ENCODE measurements at places on chromosomes 5 and 9. TPM values are rescaled to one million over a fixed set of nuclear protein-coding genes. Genes with fewer than 3 reads are reported as not detected.
A peak's percentile ranks its signal among the peaks of the same experiment; 100 is the strongest.

SPACA9 gene
- 5.5 TPM for total RNA-seq

EXOSC3 gene
- 28.3 TPM for total RNA-seq

PCDHA11 gene
- total RNA-seq = 0.19 TPM

SHISAL2B gene
- total RNA-seq = not detected

DNA sequence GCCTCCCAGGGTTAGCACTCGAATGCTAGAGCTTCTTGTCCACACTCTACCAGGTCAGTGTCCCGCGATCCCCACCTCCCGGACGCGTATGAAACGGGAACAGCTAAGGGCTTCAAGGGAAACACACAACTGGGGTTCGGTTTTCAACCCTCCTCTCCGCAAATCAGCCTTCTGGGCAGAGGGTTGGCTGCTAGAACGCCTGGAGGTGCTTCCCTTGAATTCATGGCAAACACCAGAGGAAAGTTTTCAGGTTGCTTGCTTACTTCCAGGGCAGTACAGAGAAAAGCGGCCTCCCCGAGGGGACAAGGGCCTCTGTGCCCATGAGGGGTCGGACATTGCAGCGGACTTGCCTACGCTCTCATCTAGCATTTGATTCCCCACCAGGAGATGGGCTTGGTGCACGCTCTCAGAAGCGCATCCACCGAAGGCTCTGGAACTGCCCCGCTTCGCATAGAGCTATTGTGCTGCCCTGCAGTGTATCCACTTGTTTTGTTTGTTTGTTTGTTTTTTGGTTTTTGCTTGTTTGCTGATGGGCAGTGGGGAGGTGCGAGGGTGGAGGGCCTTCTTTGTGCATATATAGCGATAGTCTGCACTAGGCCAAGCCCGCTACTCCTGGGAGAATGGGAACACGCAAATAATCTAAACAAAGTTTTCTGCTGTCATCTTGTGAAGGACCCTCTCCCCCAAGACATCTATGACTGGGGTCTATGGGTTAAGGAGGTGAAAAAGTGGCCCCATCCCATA lies 1.3 kb upstream of the DMRT3 start:
- no peak for DNase-seq
- no peak overlapping the region for H3K27ac ChIP-seq
- no peaks in the 10 kb centered on the region for H3K4me1 ChIP-seq
- no peak overlapping the region for H3K4me3 ChIP-seq

DNA sequence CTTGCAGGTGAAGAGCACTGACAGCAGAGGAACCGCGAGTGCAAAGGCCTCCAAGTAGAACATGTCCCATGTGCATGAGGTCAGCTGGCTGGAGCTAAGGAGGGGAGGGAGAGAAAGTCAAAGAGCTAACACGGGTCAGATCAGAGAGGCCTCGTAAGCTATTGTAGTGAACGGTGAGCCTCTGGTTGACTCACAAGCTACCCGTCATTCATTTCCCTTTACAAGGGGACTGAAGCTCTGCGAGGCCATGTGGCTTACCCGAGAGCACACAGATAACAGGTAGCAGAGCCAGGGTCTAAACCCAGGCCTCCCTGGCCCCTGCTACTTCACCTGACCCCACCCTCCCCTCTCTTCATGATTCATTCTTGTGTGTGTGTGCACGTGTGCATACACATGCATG lies 152.7 kb upstream of the ADRA1B start:
- H3K4me1 ChIP-seq = peaks cover 3% of the 10 kb centered on the region
- H3K27ac ChIP-seq = peak overlapping the region; percentile 82
- no peaks in the 10 kb centered on the region for H3K27me3 ChIP-seq
- DNase-seq = no peak
- no peak overlapping the region for H3K4me3 ChIP-seq

- H3K36me3 ChIP-seq = no peaks in the 10 kb centered on the region
- no peak overlapping the region for H3K27ac ChIP-seq
Measured at GRCh38 chr9:135240871-135241311, 153.4 kb downstream of the OLFM1 start.

- H3K4me1 ChIP-seq = no peaks in the 10 kb centered on the region
- no peak for DNase-seq
- H3K4me3 ChIP-seq = no peak overlapping the region
- H3K27ac ChIP-seq = no peak overlapping the region
Measured at GRCh38 chr5:62779010-62779422, 200.4 kb downstream of the LRRC70 start.

DNA sequence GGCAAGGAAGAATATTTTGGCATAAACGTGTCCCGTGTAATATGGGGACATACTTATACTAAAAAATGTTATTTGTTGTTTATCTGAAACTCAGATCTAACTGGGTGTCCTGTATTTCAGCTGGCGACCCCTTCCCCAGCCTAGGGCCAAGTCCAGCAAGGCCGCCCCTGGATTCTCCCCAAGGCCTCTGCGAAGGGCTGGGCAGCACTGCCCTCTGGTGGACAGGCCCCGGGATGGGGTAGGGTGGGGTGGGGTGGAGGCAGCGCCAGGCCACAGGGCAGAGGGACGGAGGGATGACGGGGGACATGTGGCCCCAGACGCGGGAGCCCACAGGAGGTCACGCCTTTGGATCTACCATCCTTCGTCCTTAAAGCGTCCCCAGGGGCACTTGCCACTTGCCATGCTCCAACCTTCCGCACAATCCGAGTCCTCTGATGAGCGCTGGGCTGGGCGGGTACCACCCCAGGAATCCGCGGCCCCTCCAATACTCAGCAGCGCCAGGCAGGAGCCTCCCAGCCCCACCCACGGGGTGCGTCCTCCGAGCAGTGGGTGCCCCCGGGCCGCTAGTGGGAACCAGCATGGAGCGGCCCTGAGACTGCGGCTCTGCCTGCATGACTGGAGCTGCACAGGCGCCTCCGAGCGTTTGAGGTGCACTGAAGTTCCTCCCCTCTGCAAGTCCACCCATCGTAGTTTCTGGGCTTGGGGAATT lies 7.1 kb upstream of the AGPAT2 start:
- H3K27ac ChIP-seq = no peak overlapping the region
- no peaks in the 10 kb centered on the region for H3K4me1 ChIP-seq
- no peak overlapping the region for H3K4me3 ChIP-seq

GRCh38 chr5:79973511-79973910 lies 17.6 kb downstream of the MTX3 start:
- H3K27ac ChIP-seq = no peak overlapping the region
- DNase-seq = no peak
- H3K4me3 ChIP-seq = no peak overlapping the region
- H3K36me3 ChIP-seq = peaks cover 3% of the 10 kb centered on the region
- H3K27me3 ChIP-seq = no peaks in the 10 kb centered on the region
- H3K4me1 ChIP-seq = no peaks in the 10 kb centered on the region

- DNase-seq = no peak
- no peak overlapping the region for H3K27ac ChIP-seq
- H3K4me1 ChIP-seq = no peaks in the 10 kb centered on the region
- H3K36me3 ChIP-seq = no peaks in the 10 kb centered on the region
- no peak overlapping the region for H3K4me3 ChIP-seq
Measured at GRCh38 chr5:137098238-137098637, 400.9 kb downstream of the SPOCK1 start.

GRCh38 chr5:139950436-139950835 lies 92.7 kb downstream of the NRG2 start:
- H3K27ac ChIP-seq = no peak overlapping the region
- no peak overlapping the region for H3K4me3 ChIP-seq
- no peak for DNase-seq
- H3K27me3 ChIP-seq = no peaks in the 10 kb centered on the region

DNA sequence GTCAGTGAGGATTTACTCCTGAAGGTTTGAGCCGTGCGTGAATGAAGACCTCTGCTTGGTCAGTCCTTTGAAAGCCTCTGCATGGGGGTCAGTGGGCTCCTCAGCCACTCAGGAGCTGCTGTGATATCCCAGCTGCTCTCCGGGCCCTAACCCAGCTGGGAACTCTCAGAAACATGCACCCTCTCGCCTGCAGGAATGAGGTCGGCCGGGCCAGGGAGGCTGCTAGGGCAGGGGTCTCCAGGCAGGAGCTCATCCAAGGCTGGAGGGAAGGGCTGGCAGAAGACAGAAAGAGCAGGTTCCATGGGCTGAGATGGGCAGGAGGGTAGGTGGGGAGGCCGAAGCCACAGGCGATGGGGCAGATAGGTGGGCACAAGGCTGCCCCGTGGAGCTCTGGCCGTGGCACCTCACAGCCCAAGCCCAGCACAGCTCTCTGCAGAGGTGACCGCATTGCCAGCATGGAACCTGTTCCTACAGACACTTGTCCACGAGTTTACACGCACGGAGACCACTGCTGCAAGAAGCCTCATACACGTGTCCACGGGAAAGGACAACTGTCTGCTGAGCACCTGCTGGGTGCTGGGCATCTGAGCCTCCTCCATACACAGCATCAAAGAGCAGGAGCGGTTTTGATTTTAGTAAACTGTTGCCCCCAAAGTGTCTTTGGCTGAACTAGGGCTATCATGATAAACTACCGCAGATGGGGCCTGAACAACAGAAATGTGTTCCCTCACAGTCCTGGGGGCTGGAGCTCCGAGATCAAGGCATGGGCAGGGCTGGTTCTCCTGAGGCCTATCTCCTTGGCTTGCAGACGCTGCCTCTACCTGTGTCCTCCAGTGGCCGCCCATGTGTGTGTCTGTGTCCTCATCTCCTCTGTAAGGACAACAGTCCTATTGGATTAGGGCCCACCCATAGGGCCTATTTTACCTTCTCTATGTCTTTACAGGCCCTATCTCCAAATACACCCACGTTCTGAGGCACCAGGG lies 85.2 kb upstream of the ADAMTS2 start:
- H3K27ac ChIP-seq = no peak overlapping the region
- H3K27me3 ChIP-seq = no peaks in the 10 kb centered on the region
- DNase-seq = peak; percentile 39

DNA sequence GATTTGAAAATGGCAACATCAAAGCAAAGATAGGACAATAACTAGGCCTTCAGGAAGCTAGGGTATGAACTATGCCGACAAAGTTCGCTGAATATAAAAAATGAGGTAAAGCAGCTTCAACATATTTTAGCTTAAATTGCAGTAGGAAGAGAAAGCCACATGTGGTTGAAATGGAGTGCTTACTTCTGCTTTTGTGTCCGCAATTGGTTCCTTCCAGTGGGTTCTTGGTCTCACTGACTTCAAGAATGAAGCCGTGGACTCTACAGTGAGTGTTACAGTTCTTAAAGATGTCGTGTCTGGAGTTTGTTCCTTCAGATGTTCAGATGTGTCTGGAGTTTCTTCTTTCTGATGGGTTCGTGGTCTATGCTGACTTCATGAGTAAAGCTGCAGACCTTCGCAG lies 95.2 kb downstream of the APTX start:
- H3K27me3 ChIP-seq = no peaks in the 10 kb centered on the region
- no peak overlapping the region for H3K4me3 ChIP-seq
- DNase-seq = no peak
- no peaks in the 10 kb centered on the region for H3K4me1 ChIP-seq
- no peak overlapping the region for H3K27ac ChIP-seq

- H3K36me3 ChIP-seq = no peaks in the 10 kb centered on the region
- H3K4me3 ChIP-seq = no peak overlapping the region
- no peaks in the 10 kb centered on the region for H3K4me1 ChIP-seq
- no peaks in the 10 kb centered on the region for H3K27me3 ChIP-seq
Measured at GRCh38 chr9:3793971-3794383, 268.2 kb upstream of the RFX3 start.
